ENCODE measurements at places on chromosomes 12 and 14.

DNA sequence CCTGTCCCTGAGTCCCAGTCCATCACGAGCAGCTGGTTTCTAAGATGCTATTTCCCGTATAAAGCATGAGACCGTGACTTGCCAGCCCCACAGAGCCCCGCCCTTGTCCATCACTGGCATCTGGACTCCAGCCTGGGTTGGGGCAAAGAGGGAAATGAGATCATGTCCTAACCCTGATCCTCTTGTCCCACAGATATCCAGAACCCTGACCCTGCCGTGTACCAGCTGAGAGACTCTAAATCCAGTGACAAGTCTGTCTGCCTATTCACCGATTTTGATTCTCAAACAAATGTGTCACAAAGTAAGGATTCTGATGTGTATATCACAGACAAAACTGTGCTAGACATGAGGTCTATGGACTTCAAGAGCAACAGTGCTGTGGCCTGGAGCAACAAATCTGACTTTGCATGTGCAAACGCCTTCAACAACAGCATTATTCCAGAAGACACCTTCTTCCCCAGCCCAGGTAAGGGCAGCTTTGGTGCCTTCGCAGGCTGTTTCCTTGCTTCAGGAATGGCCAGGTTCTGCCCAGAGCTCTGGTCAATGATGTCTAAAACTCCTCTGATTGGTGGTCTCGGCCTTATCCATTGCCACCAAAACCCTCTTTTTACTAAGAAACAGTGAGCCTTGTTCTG is 41.6 kb downstream of the DAD1 start:
- peak; percentile 74 for DNase-seq

- DNase-seq: no peak
These were observed 48.2 kb downstream of the SETD3 start for GRCh38 chr14:99432485-99432884.

GRCh38 chr12:98770230-98770629 is 125.1 kb downstream of the APAF1 start:
- no peak for DNase-seq

DNA sequence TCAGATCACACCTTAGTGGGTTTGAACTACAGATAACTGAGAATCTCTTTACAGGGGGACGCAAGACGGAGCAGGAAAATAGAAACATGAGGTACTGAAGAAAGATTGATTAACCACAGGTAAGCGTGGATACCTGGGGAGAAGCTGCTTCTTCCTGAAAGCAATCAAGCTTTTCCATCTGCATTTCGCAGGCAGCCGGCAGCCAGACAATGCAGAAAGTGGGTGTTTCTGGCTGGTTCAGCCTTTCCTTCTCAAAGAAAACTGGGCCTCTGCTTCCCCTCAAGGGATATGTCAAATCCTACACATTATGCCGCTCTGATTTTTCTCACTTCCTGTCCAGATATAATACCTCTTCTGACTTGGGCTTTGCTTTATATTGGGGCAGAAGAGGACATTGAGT is 39.1 kb upstream of the PPFIA2 start:
- no peak for DNase-seq

- DNase-seq: no peak
These were observed 362.4 kb downstream of the ALG10 start for GRCh38 chr12:34384693-34385092.

Measured in dermis blood vessel endothelial cell (primary cell).